ENCODE measurements at places on chromosomes 4 and X. TPM values are rescaled to one million over a fixed set of nuclear protein-coding genes. Genes with fewer than 3 reads are reported as not detected.

DNA sequence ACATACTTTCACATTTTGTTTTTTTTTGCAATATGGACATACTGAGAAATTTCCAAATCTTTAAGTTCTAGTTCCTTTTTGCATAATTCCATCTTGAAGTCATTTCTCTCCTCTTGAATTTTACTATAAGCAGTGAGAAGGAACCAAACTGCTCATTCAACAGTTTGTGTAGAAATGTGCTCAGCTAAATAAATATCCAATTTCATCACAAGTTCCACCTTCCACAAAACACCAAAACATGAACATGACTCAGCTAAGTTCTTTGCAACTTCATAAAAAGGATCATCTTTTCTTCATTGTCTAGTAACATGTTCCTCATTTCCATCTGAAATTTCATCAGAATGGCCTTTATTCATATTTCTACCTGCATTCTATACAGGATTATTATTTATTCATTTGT is 77.3 kb upstream of the FGF13 start:
- DNase-seq, result no peak

- DNase-seq, result no peak
Measured at GRCh38 chr4:17356926-17357325, 155.0 kb downstream of the QDPR start.

DNA sequence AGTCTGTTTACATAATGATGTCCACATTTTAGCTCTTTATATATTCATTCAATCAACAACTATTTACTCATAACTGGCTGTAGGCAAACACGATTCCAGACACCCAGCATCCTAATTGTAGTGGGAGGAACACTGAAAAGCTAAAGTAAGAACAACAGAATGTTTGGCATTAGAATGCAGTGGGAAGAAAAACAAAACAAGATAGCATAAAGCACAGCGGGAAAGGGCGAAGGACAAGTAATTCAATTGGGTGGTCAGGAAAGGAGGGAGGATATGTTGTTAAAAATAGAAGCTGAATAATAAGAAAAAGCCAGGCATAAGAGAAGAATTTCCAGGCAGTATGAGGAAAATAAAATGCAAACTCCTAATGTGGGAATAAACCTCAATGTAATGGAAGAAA is 189.5 kb upstream of the FAT4 start:
- no peak for DNase-seq

DNA sequence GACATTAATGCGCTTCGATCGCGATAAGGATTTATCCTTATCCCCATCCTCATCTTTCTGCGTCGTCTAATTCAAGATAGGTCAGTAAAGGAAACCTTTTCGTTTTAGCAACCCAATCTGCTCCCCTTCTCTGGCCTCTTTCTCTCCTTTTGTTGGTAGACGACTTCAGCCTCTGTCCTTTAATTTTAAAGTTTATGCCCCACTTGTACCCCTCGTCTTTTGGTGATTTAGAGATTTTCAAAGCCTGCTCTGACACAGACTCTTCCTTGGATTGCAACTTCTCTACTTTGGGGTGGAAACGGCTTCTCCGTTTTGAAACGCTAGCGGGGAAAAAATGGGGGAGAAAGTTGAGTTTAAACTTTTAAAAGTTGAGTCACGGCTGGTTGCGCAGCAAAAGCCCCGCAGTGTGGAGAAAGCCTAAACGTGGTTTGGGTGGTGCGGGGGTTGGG is 528 bp upstream of the FGF2 start:
- DNase-seq, result no peak

- DNase-seq, result no peak
Measured at GRCh38 chr4:109764376-109764775, 34.5 kb upstream of the PLA2G12A start.

- no peak for DNase-seq
Measured at GRCh38 chrX:1391370-1391706, 575 bp downstream of the SLC25A6 start.

DNA sequence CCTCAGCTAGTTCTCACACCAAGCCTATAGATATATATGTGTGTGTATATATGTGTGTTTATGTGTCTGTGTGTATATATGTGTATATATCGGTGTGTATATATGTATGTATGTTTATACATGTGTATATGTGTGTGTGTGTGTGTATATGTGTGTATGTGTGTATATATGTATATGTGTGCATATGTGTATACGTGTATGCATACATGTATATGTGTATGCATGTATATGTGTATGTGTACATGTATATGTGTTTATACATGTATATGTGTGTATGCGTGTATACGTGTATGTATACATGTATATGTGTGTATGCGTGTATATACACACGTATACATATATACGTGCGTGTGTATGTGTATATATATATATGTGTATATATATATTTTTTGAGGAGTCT is 18.3 kb downstream of the GTPBP6 start:
- no peak for DNase-seq

DNA sequence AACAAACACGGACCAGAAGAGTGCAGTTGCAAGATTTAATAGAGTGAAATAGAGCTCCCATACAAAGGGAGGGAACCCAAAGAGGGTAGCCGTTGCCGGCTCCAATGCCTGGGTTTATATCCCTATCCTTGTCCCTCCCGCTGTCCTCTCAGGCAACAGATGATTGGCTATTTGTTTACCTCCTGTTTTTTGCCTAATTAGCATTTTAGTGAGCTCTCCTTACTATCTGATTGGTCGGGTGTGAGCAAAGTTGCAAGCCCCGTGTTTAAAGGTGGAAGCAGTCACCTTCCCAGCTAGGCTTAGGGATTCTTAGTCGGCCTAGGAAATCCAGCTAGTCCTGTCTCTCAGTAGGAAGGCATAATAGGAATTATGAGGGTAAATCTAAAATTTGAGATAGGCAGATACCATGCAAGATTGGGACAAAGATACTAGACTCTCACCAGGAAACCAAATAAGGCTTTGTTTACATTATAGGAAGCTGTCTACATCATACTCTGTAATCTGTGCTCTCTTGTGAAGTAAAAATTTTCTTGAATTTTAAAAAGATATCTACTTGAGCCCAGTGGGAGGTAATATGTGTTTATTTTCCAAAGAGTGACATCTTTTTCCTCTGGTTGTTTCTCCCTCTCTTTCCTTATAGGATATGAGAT is 65.9 kb downstream of the ATP10D start:
- no peak for DNase-seq

DNA sequence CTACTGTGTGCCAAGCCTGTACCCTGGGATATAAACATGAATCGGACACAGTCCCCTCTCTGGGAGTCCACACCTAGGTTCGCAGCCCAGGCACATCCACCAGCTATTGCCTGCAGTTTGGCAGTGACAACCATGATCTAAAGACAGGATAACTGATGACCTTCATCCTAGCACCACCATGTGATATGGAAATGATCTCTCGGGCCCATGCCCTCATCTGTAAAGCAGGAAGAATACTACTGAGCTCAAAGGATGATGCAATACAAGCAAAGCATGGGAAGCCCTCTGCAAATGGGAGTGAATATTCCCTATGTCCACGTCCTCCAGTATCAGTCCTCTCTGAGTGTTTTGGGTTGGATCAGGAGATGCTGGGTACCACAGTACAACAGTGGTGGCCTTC is 80.9 kb upstream of the MSX1 start:
- DNase-seq, result no peak

CFAP99 gene
- total RNA-seq, result not detected

NPNT gene
- total RNA-seq, result 3.6 TPM

PDE5A gene
- total RNA-seq, result 6.8 TPM

FGFR3 gene
- 2.3 TPM for total RNA-seq

CT83 gene
- not detected for total RNA-seq

ADGRG4 gene
- not detected for total RNA-seq
